Dermis blood vessel endothelial cell (primary cell): ENCODE measurements at places on chromosomes 3 and 15.

DNA sequence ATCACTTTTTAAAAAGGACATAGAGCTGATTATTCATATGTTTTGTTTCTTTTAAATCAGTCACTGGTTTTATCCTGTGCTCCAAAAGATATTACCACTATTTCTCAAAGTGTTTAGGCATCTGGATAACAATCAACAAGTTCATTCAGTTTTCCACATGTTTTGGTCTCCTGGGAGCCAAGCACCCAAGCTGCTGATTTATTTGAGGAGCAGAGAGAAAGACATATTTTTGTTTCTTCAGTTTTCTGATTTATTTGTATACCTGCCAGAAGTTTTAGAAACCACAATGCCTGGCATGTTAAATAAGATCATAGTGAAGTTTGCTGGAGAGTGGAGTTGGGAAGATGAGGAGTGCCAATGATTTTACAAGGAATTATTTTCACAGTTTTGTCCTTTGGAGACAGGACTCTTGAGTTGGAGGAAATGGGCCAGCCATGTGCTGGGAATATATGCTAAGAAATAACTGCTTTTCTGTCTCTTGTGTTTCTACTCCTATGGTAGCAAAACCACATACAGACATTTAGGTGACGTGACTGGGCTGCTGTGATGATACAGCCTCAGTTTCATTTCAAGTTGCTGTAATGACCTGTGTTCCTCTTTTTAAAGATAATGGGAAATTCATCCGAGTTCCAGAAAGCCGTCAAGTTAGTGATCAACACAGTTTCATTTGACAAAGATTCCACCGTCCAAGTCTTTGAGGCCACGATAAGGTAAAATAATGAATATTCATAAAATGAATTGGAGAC lies 11.7 kb downstream of the EDEM1 start:
- no peak for DNase-seq

- peak; percentile 37 for DNase-seq
These were observed 40.3 kb upstream of the SCN5A start for GRCh38 chr3:38689774-38690173.

- no peak for DNase-seq
These were observed 30.0 kb downstream of the RBMS3 start for GRCh38 chr3:29310865-29311264.

DNA sequence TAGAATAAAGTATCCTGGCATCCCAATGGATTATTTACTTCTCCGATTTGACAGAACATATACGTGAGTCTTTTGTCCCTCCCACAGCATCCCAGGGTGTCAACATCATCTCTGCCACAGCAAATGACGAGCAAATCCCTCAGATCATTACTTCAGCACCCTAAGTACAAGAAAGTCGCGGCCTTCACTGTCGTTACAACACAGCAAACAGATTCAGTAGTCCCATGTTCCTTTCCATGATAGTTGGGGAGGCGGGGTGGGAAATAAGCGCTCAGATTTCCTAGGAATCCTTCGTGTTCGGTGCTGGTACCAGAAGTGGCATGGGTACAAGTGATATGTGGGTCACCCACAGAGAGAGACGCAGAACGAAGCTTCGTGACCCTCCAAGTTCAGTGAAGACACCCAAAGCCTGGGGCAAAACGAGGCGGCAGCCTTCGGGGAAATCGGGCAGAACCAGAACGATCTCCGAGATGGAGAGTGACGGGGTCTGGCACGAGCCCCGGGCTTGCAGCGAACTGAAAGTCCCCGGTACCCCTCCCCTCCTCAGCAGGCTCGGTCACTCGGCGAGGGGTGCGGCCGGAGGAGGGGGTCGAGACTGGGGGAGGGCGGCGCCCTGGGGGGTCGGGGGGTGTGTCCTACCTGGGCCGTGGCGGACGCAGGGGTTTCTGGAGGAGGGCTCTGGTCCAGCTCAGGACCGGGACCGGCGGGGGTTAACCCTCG lies 619 bp downstream of the TTBK2 start:
- peak; percentile 55 for DNase-seq

DNA sequence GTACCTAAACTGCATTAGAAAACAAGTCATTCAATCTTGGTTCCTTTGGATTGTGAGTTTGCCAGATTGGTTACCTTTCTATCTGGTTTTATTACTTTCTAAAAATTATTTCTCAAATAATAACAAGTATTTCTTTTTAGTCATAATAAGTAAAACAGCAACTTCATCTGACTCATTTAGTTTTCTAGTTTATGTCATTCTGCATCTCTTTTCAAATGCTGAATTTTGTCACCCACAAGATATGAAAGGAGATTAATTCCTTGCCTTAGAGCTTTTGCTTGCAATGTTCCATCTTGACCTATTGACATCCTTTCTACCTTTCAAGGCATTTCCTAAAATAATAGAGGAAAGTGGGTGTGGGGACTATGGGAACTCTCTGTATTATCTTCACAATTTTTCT lies 253.6 kb upstream of the PEX5L start:
- no peak for DNase-seq

DNA sequence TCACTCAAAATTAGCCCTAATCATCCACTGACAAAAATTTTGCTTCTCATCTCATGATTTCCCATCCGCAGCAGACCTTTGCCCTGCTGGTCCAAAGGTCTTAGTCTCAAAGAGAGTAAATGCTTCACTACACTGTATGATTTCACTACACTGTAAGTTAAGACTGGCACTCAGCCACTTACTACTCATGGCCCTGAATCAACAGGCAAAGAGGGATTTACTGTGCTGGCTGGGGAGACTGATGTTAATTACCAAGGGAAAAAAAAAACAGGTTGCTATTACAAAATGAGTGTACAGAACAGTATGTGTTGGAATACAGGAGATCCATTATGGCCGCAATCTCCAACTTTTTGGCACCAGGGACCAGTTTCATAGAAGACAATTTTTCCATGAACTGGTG lies 214.8 kb downstream of the ZMAT3 start:
- no peak for DNase-seq

DNA sequence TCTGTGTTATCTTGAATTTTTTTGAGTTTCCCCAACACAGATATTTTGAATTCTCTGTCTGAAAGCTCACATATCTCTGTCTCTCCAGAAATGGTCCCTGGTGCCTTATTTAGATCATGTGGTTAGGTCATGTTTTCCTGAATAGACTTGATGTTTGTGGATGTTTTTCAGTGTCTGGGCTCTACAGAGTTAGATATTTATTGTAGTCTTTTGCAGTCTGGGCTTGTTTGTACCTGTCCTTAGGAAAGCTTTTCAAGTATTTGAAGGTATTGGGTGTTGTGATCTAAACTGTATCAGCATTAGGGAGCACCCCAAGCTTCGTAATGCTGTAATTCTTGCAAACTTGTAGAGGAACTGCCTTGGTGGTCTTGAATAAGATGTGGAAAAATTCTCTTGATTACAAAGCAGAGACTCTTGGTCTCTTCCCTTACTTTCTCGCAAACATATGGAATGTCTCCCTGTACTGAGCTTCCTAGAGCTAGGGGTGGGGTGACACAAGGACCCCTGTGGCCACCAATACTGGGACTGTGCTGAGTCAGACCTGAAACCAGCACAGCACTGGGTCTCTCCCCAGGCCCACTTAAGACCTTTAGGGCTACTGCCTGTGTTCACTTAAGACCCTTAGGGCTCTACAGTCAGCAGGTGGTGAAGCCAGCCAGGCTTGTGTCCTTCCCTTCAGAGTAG lies 26.5 kb downstream of the TM4SF18 start:
- DNase-seq = no peak

- no peak for DNase-seq
These were observed 12.0 kb upstream of the PPP1R2 start for GRCh38 chr3:195555110-195555509.

DNA sequence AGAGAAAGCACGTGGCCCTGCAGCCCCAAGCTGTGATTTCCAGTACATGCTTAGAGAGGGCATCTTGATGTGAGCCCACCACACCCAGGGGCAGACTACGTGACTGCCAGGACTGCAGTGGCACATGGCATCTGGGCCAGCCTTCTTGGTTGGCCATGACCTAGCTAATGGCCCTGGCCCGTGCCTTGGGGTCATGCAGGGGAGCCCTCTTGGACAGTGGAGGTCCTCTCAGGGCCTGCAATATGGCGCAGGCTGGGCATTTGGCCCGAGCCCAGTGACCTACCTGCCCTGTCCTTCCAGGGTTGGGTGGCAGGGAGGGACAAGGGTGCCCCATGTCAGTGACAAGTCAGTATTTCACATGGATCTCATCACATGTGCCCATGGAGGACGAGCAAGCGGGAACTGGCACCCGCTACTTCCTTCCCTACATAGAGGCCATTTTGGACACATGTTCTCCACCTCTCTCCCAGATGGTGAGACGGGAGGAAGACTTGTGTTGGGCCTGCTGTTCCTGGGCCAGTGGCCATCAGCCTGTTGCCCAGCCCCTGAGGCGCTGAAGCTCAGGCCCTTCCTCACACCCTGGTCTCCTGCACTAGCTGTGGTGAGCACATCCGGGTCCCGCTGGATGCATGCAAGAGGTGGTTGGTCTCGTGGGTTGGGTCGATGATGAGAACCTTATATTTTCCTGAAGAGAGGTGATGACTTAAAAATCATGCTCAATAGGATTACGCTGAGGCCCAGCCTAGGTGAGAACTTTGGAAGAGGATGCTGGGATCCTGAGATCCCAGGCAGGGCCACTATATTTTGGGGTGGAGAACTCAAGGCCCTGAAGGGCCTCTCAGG lies 195.6 kb downstream of the UBE3A start:
- DNase-seq = no peak

DNA sequence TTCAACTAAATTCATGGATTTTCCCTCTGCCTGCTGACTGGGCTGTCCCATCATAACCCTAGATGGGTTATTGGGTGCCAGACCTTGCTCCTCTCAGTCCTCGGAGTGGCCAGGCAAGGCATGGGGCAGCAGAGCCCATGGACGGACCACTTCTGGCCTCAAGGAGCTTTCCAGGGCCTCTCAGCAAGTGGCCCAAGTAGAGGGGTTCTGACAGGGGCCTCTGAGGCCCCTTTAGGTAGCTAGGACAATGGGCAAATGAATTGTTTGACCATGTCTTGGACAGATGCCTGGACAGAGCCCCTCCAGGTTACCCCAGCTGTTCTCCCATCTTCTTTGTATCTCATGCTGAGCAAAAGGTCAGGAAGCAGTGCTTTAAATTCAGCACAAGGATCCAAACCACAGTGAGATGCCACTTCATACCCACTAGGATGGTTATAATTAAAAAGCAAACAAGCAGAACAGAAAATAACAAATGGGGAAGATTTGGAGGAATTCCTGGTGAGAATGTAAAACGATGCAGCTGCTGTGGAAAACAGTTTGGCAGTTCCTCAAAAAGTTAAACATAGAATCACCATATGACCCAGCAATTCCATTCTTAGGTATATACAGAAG lies 61.6 kb downstream of the SPSB4 start:
- DNase-seq = no peak

GRCh38 chr15:42016971-42017370 lies 3.9 kb downstream of the PLA2G4E start:
- no peak for DNase-seq

DNA sequence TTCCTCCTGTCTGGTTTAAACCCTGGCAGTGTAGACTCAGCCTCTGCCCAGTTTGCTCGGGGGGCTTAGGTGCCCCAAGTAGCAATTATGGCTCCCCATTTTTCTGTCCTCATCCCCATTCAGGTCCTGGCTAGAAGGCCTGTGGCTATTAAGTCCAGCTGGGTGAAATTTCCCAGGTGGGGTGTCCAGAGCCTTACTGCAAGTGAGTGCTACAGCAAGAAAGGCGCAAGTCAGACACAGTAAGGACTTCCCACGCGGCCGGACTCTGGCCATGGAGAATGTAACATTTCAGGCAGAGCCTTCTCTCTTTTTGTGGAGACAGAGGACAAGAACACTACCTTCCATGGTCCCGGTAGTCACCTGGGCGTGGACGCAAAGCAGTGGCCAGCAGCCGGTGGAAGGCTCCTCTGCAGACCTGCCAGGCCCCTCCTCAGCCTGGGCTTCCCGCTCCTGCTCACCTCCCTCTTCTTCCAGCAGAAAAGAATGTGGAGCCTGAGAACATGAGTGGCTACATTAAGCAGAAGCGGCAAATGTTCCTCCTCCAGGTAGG lies 23.3 kb downstream of the CFAP100 start:
- DNase-seq = no peak

GRCh38 chr3:179288845-179289244 lies 34.0 kb upstream of the ZNF639 start:
- no peak for DNase-seq

- DNase-seq = no peak
These were observed 22.1 kb downstream of the GABRR3 start for GRCh38 chr3:98012979-98013378.

DNA sequence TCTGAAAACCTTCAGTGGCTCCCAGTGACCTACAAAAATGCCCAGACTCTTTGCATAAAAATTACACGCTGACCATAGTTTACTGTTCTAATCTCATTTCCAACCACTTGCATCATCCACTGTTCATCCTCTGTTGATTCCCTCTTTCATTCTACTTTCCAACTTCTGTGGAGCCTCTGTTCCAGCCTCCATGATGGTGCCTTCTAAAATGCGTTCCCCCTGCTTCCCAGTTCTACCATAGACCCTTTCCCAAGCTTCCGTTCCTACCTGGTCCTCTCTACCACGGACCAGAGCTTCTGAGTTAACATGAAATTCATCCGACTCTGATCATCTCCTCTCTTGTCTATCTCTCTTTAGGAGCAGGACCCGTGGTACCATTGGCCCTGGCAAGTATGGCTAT lies 127.0 kb downstream of the THSD4 start:
- no peak for DNase-seq

- no peak for DNase-seq
These were observed 20.9 kb upstream of the MELTF start for GRCh38 chr3:197050511-197050910.

GRCh38 chr15:76994971-76995945 lies at the start of gene PSTPIP1:
PSTPIP1 (plus strand) TSS chr15:76995126; CDS start chr15:76995574, 448 bp downstream.
- no peak for DNase-seq

GRCh38 chr3:195009616-195010015 lies 261.3 kb downstream of the XXYLT1 start:
- DNase-seq = no peak

- DNase-seq = peak; percentile 62
These were observed 417.7 kb upstream of the TGFBR2 start for GRCh38 chr3:30188713-30189112.

- peak; percentile 92 for DNase-seq
These were observed 24.4 kb upstream of the FRMD4B start for GRCh38 chr3:69410301-69410700.

DNA sequence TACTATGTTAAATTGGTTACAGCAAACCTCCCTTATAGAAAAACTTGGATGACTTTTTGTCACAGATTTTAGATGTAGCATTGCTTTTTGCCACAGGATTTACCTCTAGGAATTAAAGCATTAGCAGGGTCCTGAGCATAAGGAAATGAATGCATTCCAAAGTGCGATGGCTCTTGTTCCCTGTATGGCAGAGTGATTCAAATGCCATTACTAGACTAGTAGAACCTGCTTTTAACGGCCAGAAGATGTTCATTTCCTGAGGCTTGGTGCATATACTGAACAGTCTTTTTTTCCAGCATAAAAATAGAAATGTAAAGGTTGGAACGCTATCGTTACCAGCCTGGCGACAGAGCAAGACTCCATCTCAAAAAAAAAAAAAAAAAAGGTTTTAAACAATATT lies 59.4 kb downstream of the WNT5A start:
- DNase-seq = no peak

- DNase-seq = no peak
These were observed 81.6 kb downstream of the SOX14 start for GRCh38 chr3:137845666-137846065.
